ENCODE measurements at places on chromosomes 1 and 21.

DNA sequence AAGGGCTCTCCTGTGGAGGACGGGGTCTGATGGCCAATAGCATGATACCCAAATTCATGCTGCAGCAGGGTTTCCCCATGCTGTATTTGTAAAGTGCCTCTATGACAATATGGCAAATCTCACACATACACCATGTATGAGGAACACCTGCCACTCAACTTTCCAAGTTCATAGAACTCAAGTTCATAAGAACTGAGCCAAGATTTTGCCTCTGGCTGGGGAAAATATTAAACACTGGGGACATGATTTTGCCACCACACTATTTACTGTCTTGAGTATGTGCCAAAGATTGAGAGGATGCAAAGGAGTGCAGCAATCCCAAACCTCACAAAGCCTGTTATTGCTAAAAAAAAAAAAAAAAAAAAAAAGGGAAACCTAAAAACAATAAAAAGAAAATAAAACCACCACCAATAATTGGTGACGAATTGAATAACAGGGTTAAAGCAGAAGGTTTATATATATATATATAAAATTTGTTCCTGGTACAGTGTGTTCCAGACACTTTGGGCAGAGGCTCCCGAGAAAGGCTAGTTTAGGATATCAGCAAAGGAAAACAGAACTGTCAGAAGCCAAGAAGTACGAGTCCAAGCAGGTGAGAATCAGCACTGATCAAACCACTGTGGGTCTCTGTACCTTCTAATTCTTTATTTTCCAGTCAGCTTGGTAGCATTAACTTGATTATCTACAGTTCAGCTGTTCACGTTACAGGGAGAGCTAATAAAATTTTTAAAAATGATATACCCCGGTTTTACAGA lies 24.3 kb downstream of the ZBTB21 start:
- DNase-seq: no peak

GRCh38 chr1:189131576-189131975 lies 1346.1 kb downstream of the BRINP3 start:
- no peak for DNase-seq

DNA sequence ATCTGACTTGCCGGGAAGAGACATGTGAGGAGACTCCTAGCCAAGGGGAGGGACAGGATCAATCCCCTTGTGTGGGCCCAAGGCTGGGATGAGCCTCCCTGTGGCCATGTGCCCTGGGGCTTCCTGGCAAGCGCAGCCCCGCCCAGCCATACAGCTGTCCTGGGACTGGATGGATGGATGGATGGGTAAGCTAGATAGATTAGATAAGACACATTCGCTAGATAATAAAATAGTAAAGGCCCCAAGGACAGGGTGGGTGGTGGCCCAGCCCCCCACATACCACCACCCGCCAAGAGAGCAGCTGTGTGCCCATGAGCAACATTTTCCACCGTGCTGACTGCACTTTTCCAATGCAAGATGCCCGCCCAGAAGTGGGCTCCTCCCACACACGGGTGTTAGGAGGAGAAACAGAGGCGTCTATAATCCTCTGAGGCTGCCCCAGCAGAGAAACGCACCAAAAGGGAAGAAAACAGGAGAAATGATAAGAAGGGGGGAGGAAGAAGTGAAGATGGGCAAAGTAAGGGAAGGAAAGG lies 25.1 kb downstream of the ZBTB17 start:
- DNase-seq: no peak

- DNase-seq: no peak
Measured at GRCh38 chr1:195122497-195122896, 1485.7 kb downstream of the KCNT2 start.

DNA sequence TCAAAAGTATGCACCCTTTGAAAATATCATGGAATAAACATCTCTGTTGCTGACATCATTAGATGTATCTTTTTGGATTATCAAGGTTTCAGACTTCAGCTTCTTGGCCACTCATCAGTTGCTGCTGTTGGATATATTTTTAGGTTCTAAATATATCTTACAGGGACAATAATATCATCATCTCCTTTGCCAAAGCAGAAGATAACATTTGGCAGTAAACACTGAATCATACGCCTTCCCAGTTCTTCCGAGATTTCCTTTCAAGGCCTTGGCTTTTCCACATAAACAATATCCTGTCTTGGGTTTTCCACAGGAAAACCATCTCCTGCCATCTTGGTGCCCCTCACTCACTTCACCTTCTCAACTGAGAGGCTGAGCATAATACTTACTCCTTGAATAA lies 39.3 kb downstream of the RGS7 start:
- DNase-seq: no peak

DNA sequence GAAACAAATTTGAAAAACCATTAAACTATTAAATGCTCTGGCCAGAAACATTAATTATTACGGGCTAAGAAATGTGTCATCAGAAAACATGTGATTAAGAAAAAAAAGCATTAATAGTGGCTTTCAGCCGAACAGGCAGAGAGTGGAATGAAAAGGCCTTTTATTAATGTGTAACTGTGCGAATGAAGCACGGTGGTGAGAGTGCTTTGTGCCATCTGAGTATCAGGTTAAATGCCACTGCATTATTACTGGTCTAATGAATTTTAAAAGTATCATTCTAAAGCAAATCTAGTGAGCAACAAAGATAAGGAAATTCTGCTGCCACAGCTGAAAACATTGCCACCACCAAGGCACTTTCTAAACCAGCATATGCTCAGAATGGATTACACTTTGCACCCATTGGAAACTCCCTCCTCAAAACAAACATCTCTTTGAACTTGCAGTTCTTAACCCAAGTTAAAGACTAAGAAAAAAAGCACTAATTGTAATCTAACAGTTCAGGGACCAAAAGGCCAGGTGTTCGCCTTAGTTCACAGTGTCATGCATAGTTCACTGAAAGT lies 30.0 kb upstream of the SSX2IP start:
- DNase-seq: no peak

- DNase-seq: peak; percentile 58
Measured at GRCh38 chr1:54309631-54310366, 96.4 kb downstream of the SSBP3 start.

DNA sequence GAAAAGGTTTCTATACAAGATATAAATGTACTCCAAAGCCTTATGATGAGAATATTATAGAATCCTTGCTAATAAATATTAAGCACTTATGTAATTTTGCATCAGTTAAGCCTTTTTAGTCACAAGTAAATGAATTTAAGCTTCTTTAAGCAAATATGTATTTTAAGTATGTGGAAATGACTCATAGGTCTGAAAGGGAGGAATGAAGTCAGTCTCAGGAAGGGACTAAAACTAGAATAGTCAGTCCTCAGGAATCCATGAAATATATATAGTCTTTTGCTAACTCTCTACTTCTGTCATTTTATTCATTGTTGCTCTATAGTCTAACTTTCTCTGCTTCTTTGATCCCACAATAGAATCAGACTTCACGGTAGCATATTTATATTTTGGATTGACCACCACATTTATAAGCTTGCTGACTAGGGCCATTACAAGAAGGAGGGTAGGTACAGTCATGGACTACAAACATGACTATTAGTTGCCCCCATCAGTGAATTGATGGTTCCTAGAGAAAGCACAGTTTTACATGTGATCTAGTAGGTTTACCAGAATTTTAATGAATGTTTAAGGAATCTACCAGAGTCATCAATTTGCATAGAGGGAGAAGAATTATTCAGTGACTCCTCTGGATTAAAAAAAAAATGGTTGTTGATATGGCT lies 20.2 kb upstream of the RABGGTB start:
- DNase-seq: no peak

- DNase-seq: no peak
Measured at GRCh38 chr21:35724156-35724555, 336.2 kb downstream of the SETD4 start.

- no peak for DNase-seq
Measured at GRCh38 chr1:189350983-189351616, 1126.6 kb downstream of the BRINP3 start.

- no peak for DNase-seq
Measured at GRCh38 chr1:82845866-82846265, 1045.1 kb downstream of the ADGRL2 start.
